NCI-H526 treated with DMSO at 0.1 percent for 48 hours (cell line): ENCODE measurements at places on chromosomes 3 and 15.

- no peak for DNase-seq
Observed at GRCh38 chr3:168116279-168116678, 20.6 kb upstream of the GOLIM4 start.

DNA sequence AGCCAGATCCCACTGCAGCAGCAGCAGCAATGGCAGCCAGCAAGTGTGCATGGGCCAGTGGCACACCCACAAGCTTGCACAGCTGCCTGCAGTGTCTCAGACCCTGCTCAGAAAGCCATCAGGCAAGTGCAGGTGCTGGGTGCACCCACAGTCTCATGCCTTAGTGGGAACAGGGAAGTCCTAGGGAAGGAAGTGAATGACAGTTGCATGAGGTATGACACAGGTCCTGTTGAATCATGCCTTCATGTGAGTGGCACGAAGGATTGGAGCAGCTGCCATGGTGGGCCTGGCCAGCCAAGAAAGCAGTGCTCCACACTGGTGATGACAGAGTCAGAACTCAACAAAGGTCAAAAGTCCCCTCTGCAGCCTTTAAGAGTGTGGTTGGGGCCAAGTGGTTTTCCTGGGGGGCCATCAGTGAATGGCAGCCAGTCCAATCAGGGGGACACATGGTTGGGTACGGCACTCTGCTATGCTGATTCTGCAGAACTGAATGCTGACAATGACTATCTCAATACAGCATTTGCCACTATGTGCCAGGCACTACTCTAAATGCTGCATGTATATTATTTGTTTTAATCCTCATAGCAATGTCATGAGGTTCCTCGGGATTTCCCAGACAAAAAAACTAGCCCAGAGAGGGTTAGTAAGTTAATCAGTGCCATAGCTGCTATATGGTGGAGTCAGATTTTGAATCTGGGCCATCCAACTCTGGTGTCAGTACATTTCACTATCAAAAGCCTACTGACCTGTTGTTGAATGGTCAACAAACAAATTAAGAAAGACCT lies 94.3 kb downstream of the AQP9 start:
- DNase-seq: no peak

GRCh38 chr15:42031198-42031915 lies 10.5 kb upstream of the PLA2G4E start:
- no peak for DNase-seq

DNA sequence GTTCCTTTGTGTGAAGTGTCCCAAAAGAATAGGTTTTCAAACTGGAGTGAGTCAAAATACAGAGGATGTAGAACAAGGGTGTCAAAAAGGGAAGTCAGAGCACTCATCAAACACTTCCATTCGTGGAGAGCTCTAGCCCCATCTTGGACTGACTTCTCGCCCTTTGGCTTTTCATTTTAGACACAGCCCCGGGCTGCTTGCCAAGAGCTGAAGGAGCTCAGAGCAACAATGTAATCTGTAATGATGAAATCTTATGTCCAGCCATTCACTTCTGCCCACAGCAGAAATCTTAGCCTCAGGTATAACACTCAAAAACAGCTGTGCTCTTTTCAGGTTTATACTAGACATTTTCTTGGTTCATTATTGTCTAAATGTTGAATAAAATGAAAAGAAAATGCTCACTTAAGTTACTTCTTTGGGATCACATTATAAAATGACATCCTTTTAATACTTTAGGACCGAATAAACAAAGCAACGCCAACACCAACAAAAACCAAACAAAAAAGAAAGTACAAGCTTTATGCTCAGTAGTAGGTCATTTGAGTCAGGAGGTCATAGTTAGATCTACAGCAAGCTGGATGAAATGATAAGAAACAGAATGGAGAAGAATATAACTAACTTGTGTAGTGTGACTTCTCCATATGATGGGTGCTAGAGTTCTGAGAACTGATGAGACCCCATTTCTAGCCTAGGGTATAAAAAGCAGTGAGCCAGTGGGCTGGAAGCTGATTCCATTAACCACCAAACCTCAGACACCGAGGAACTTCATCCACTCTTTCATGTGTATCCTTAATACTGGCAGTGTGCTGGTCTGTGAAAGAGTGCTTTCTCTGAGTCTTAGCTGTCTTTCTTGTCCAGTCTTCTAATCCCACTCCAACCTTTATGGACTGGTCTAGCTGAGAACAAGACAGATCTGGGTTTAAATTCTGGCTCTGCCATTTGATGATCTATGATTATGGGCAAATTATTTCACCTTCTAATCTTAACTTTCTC lies 131.8 kb upstream of the SLC7A14 start:
- DNase-seq: no peak

- DNase-seq: no peak
Observed at GRCh38 chr3:159532577-159532976, 456.1 kb upstream of the IL12A start.

GRCh38 chr3:69855436-69856162 lies 116.3 kb downstream of the MITF start:
- DNase-seq: peak; percentile 10

DNA sequence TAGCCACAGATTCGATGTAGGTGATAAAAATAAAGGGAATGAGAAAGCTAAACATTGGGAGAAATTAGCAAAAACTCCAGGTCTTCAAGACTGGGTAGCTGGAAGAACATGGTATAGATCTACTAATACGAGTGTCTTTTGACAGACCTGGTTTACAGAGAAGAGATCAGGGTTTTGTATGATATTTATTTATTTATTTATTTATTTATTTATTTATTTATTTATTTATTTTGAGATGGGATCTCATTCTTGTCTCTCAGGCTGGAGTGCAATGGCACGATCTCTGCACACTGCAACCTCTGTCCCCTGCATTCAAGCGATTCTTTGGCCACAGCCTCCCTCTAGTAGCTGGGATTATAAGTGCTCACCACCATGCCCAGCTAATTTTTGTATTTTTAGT lies 448.4 kb downstream of the CNTN4 start:
- no peak for DNase-seq

GRCh38 chr3:79005084-79005483 lies 762.7 kb downstream of the ROBO1 start:
- no peak for DNase-seq

DNA sequence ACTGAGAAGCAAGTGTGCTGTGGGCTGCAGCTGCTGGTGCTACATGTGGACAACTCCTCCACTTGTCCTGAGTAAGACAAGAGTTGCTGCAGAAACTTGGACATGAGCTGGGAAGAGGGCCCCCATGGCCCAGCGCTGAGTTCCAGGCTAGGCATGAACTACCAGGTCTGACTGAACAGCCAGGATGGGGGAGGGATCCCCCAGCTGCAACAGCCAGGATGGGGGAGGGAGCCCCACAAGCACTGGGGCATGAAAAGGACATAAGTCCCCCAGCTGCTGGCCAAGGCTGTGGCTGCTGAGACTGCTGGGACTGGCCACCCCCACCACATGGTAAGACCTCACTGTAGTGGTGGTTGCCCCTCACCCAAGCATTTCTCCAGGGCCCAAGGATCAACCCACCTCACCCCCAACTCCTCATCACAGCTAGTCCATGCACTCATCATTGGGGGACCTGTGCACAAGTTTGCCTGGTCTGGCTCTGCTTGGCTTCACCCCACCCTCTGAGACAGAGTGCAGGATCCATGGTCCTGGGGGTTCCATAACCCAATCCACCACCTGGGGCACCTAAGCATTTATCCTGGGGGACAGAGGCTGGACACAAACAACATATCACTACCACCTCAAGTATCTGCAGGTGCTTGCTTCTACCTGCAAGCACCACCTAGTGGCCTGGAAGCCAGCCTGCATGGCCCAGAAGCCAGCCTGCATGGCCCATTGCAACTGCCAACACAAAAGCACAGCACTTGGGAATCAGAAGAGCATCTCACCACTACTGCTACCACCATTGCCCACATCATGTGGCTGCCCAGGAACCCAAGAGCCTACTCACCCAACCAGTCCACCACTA lies 84.5 kb upstream of the STT3B start:
- no peak for DNase-seq

GRCh38 chr3:152053866-152054265 lies 180.4 kb downstream of the SUCNR1 start:
- DNase-seq: no peak

GRCh38 chr15:62083194-62084154 lies 16.7 kb downstream of the C2CD4A start:
- no peak for DNase-seq

- DNase-seq: no peak
Observed at GRCh38 chr3:56829533-56829932, 27.8 kb upstream of the ARHGEF3 start.

- no peak for DNase-seq
Observed at GRCh38 chr15:25372298-25372697, 66.5 kb downstream of the UBE3A start.

DNA sequence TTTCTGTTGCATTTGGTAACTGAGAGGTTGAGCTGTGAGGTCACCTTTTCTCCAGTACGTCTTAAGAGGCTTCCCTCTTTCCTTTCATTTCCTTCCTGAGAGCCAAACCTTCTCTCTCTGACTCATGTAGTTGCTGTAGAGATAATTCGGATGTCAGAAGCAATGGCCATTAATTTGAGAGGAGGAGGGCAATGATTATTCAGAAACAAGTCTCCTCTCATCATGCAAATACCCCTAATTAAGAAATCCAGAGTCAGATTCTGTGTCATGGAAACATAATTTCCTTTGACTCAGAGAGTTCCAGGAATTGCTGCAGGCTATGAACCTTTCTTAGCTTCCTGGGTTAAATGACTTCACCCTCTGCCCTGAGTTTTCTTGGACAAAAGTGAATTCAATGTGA lies 59.0 kb upstream of the GSK3B start:
- no peak for DNase-seq

DNA sequence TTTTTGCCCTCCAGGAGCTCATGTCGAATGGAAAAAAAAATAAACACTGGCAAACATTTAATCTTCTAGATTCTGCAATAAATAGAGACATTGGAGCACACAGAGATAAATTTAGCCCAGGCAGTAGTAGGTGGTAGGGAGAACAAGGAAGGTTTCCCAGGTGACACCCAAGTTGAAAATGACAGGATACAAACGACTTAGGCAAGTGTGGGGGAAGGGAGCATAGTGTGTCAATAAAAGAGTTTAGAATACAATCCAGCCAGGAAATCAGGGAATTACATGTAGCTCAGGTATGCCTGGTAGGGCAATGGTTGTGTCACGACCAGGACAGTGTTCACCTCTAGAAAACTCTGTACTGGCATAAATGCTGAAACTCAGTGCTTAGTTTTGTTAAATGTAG lies 364.6 kb upstream of the AGTR1 start:
- peak; percentile 15 for DNase-seq

GRCh38 chr15:65761210-65761926 lies 30.7 kb downstream of the DENND4A start:
- DNase-seq: no peak

DNA sequence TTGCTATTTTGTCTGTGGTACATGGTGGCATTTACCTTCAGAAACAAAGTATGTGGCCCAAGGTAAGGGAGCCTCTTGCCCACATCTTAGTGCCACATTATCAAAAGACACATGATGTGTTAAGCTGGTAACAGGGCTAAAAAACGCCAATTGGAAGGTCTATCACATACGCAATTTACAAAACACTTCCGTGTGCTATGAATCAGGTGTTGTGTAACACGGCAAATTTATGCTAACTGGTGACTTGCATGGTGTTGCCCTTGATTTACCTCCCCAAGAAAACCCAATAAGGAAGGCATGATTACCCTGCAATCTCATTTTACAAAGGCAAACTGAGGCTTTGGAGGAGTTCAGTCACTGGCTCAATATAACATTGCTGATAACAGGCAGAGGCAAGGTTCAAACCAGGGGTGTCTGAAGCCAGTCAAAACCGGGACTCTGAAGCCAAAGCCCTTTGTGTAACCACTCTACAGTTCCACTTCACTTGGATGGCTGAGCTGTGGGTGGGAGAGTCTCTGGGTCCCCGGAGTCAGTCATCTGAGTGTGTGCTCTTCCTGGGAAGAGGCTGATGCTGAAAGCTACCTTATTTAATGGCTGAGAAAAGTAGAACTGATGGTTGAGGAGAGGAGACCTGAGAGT lies 103.9 kb upstream of the BCL6 start:
- DNase-seq: no peak

- no peak for DNase-seq
Observed at GRCh38 chr3:114539525-114539924, 245.7 kb downstream of the TIGIT start.
